Activated naive CD8-positive, alpha-beta T cell treated with anti-CD3 and anti-CD28 coated beads, Interleukin-2, amount 10 ng/mL, durations not matched to agents 7 days and 5 days (primary cell): ENCODE measurements at places on chromosomes 16 and 17. TPM values are rescaled to one million over a fixed set of nuclear protein-coding genes. Genes with fewer than 3 reads are reported as not detected.

ITGAD gene
- total RNA-seq, result 0.28 TPM

DNA sequence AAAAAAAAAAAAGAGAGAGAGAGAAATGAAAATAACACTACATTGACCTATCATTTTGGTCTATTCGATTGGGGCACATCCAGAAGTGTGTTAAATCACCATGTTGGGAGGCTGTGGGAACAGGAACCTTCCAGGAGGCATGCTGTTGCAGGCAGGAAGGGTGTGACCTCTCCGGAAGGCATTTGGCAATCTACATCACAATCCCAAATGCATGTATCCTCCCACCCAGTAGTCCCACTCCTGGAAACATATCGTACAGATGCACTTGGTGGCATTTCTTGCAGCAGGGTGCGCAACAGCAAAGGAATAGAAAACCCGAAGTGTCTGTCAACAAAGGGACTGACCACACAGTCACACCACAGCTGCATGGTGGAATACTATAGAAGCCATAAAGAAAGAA is 7.9 kb downstream of the PLLP start:
- peak overlapping the region; percentile 51 for H3K27ac ChIP-seq
- H3K36me3 ChIP-seq, result no peaks in the 10 kb centered on the region
- no peak overlapping the region for H3K4me3 ChIP-seq
- peaks cover 8% of the 10 kb centered on the region for H3K27me3 ChIP-seq
- H3K4me1 ChIP-seq, result peaks cover 17% of the 10 kb centered on the region

DNA sequence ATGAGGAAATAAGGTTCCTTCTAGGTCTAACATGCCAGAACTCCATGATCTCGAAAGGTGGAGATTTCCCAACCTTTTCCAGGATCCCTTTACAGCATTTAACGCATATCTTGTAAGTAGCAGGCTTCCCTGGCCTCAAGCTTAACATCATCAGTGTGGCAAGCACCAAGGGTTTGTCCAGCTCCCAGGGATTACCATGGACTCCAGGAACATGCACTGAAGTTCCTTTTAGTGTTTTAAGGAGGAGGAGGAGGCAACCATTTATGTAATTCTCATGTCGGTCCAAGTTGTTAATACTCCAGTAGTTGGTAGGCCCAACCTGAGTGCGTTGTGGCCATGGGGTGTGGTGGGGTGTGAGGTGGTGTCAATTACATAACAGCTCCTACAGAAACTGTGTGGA is 11.8 kb upstream of the SKAP1 start:
- peak overlapping the region; percentile 68 for H3K4me3 ChIP-seq
- peaks cover 82% of the 10 kb centered on the region for H3K4me1 ChIP-seq
- peaks cover 12% of the 10 kb centered on the region for H3K36me3 ChIP-seq
- no peak for DNase-seq
- no peaks in the 10 kb centered on the region for H3K27me3 ChIP-seq

DNA sequence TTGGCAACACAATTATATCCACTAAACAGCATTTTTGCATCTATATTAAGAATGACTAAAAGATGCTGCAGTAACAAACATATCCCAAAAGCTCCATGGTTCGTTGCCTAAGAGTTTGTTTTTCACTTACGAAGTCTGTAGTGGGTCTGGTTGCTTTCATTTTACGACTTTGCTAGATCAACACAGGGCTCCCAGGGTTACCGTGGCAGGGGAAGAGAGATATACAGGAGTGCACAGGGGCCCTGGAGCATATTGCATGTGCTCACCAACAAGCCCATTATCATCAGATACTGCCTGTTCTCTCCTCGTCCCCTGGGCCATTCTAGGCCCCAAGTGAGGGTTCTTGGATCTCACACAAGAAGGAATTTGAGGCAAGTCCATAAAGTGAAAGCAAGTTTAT is 3.1 kb upstream of the MMP2 start:
- H3K4me3 ChIP-seq, result no peak overlapping the region
- H3K4me1 ChIP-seq, result no peaks in the 10 kb centered on the region
- peaks cover 37% of the 10 kb centered on the region for H3K27me3 ChIP-seq

DNA sequence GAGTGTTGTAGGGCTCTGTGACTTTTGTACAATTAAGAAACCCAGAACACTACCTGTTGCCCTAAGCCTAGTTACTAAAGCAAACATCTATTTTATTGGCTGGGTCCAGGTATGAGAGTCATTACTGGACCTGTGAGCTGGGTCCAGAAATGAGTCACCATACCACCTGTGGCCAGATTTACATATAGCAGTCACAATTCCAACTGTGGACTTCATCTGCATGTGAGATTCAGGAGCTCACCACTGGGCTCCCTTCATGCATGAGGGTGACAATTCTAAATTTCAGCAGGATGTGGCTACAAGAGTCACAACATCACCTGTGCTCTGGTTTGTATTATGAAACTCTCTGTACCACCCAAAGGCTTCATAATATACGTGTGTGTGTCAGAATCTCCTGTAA is 2038.0 kb downstream of the TP53TG3F start:
- no peaks in the 10 kb centered on the region for H3K27me3 ChIP-seq
- H3K4me3 ChIP-seq, result no peak overlapping the region
- DNase-seq, result no peak
- no peaks in the 10 kb centered on the region for H3K4me1 ChIP-seq
- no peak overlapping the region for H3K27ac ChIP-seq
- no peaks in the 10 kb centered on the region for H3K36me3 ChIP-seq
